Left cardiac atrium (tissue), 4 donors: ENCODE measurements at places on chromosomes 1 and 21. TPM values are rescaled to one million over a fixed set of nuclear protein-coding genes. Genes with fewer than 3 reads are reported as not detected.

The DOP1B gene
- 6.5 TPM for total RNA-seq

DNA sequence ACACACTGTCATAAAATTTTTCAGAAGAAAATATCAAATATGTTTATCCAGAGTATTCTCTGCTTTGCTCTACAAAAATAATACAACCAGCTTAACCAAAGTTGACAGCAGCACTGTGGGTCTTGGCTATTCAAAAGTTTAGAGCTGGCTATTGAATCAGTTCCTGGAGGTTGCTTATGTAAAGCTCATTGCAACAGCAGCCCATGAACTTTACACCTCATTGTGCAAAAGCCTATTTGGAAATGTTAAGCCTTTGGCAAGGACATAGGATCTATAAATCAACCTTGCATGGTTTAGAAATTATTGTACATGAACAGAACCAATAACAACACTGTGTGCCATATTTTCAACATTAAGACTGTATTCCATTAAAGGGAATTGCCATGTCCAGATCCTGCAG is 714.9 kb downstream of the ADGRL2 start:
- DNase-seq = no peak

GRCh38 chr1:3522564-3523265 is 68.2 kb downstream of the ARHGEF16 start:
- DNase-seq = no peak

DNA sequence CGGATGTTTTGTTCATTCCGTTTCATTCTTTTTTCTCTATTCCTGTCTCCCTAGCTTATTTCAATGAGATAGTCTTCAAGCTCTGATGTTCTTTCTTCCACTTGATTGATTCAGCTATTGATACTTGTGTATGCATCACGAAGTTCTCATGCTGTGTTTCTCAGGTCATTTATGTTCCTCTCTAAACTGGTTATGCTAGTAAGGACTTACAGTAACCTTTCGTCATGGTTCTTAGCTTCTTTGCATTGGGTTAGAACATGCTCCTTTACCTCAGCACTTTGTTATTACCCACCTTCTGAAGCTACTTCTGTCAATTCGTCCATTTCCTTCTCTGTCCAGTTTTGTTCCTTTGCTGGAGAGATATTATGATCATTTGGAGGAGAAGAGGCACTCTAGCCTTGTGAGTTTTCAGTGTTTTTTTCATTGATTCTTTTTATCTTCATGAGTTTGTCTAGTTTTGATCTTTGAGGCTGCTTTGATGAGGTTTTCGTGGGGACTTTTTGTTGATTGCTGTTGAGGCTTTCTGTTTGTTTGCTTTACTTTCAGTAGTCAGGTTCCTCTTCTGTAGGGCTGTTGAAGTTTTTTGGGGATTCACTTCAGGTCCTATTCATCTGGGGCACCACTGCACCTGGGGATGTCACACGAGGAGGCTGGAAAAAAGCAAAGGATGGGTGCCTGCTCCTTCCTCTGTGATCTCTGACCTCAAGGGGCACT is 496.9 kb upstream of the LRRC7 start:
- DNase-seq = no peak

The CYP2J2 gene
- total RNA-seq = 116 TPM

The JAM2 gene
- total RNA-seq = 35.9 TPM

DNA sequence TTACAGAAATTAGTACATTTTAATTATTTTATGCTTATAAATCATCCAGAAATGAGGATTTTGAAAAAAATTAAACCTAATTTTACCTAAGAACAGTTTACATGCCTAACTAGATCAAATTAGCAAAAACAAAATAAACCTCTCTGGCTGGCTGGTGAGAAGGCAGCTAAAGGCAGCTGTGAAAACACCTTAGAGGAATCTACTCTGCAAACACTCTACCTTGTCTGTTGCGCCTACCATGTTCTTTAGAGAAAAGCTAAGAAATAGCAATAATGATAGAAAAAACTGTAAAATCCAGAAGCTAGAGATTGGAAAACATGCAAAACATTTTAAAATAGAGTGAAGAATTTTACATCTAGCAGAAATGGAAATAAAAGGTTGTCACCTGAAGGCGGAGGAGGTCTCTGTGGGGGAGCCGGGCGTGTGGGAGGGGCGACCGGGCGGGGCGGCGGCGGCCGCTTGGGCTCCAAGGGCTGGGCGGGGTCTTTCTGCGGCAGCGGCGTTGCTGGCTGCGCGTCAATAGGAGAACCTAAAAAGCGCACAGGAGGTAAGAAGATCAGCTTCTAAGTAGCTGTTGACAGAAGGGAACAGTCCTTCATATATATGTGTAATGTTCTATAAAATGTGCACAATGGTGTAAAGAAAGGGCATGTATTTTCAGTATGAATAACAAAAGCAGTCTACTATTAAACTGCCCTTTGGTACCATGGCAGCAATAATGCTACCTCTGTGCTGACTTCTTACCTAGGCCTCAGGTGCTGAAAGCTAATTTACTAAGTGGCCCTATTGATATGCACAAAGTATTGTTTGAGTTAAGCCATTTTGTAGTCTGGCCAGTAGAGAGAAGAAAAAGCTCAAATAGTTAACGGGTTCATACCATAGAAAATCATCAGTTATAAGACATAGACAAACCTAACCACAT is 33.3 kb upstream of the CFAP298 start:
- no peak for DNase-seq

- DNase-seq = no peak
These were observed 91.6 kb upstream of the CHODL start for GRCh38 chr21:18153063-18153462.

The HSD17B7 gene
- 8.6 TPM for total RNA-seq
